ENCODE measurements at places on chromosomes 1 and 21. TPM values are rescaled to one million over a fixed set of nuclear protein-coding genes. Genes with fewer than 3 reads are reported as not detected.

The DYRK3 gene
- total RNA-seq = 1.5 TPM

The CXADR gene
- total RNA-seq = 0.62 TPM

The KRTAP7-1 gene
- not detected for total RNA-seq

The GPR25 gene
- 1.5 TPM for total RNA-seq

The OR2L8 gene
- not detected for total RNA-seq

GRCh38 chr1:240094041-240094722 is 2.5 kb downstream of the FMN2 start:
- DNase-seq = no peak

DNA sequence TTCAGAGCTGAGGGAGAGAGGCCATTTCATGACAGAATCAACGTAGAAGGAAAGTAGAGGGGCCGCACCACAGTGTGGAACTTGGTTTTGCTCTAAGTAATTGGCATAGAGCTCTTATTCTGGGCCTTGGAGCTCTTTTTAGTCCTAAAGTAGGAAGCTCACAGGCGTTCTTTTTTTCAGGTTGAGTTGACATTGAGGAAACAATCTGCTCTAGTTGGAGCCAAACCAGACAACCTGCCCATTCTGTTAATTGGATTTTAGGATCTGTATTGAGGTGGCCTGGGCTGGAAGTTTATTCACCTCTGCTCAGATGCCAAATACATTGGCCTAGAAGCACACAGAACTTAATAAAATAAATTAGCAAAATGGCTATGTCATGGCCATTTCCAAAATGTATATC is 1093.9 kb downstream of the ADGRL2 start:
- DNase-seq = no peak

- no peak for DNase-seq
These were observed 131.9 kb downstream of the VAV3 start for GRCh38 chr1:107833061-107833460.

DNA sequence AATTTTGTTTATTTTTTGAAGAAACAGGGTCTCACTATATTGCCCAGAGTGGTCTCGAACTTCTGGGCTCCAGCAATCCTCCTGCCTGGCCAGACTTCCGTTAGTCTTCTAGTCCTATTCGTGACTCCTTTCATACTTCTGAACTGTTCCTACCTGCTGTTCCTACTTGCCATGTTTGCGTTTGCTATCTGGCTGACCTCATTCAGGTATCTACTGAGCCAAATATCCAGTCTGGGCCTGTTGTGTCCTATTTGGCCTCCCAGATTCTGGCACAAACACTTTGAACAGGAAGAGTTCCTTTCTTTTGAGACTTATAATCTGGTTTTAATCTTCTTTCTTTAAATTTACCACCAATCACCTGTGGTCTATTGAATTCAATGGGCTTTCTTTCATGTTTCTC is 6.9 kb upstream of the NR1I3 start:
- no peak for DNase-seq

DNA sequence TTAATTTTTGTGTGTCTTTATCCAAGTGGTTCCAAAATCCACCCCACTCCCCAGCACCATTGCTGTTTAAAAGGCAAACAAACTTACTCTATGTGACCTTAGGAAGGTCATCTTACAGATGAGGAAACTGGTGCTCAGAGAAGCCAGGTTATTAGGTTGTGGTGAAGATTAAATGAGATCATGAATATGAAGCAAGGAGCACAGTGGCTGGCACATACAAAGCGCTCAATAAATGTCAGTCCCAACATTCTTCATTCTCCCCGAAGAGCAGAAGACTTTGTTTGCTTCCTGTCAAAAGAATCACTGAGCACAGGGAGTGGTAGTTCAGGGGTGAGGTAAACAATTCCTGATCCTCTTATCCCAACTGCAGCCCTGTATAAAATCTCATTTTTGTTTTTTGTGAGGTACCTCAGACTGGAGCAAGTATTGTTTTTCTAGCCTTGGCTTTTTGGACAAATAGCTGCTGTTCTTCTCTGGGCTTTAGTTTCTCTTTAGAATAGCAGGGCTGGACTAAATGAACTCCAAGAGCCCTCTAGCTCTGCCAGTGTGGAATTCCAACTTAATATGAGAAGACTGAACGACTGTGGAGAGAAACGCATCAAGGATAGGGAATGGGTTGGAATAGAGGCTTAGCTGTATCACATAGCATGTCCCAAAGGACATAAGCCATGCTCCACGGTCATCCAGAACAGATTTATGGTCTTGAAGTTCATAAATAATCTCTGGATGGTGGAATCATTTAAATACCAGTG is 455.3 kb upstream of the USP24 start:
- DNase-seq = no peak

DNA sequence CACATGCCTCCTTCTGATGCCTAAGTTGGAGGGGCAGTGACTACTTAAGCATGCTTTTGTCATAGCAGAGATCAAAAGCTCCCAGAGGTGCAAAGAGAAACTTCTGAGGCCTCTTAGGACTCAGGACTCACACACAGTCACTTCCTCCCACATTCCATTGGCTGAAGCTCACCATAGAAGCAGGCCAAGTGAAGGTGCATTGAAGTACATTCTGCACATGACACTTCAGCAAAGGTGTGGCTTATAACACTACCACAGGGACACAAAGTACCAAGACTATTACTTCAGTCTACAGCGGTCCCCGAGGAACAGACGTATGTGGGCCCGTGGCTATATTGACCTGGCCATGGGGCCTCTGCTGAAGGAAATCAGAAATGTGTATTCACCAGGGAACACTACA is 2.5 kb upstream of the POGK start:
- DNase-seq = no peak

- no peak for DNase-seq
These were observed 23.3 kb upstream of the LYPD8 start for GRCh38 chr1:248778906-248779305.

Measured in T-cell (primary cell).